Gastrocnemius medialis (tissue), 4 donors: ENCODE measurements at places on chromosomes 1 and 21.

- DNase-seq, result no peak
Measured at GRCh38 chr1:157178490-157178889, 40.3 kb upstream of the ETV3 start.

- DNase-seq, result no peak
Measured at GRCh38 chr1:18805150-18805879, 54.1 kb downstream of the TAS1R2 start.

DNA sequence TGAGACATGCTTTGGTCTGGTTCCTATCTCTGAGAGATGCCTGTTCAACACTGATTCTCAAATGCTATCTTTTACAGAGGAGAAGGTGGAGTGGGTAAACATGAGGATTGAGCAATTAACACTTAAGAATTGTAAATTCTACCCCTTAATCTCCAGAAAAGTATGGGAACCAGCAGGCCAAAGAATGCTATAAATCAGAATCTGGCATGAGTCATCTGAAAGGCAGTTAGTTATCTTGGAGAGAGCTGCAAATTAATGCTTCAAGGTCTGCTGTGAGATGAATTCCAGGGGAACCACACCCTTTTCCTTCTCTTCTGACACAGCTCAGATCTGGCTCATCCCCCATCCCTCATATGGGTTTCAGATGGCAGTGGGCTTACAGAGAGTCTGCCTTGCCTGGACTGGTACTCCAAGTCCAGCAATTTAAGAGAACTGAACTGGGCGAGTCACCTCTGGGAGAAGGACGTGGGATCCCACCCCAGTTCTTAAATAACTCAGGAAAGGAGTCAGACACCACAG, 5.2 kb downstream of the S100A10 start:
- DNase-seq, result no peak

- DNase-seq, result no peak
Measured at GRCh38 chr1:92901699-92902405, 59.4 kb downstream of the DIPK1A start.

DNA sequence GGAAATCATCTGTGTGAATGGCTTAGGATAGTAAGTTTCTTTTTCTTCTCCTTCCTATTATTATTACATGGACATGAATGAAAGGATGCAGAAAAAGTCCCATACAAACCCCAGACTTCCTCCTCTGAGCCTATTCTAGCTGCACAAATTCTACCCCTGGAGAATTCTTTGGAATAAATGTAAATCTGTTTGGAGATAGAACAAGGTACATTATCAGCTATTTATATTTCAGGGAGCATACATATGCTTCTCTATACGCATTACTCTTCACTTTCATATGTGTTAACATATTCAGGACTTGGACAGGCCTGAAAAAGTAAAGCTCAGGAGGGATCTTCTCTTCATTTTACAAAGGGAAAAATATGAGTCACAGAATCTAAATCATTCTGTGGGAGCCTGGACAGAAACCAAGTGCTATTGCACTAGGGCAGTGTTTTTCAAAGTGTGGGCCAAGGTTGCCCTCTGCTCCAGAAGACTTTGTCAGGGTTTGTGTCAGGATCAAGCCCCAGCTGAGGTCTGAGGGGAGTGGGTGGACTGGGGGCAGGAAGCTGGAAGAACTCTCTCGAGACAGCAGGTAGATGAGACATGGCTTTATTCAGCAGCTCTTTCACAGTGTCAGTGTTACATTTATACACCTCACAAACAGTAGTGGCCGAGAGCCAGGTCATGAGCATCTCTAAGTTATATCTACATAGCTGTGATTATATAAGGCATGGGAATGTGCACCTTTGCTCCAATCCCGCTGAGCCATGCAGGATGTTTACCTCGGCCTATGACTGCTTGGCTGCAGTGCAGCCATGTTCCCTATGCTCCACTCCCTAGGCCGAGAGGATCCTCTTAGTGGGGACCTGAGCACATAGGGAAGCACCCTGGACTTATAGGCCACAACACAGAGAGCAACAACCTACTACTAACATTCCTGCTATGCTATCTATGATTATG, 114.3 kb downstream of the GDAP2 start:
- no peak for DNase-seq

DNA sequence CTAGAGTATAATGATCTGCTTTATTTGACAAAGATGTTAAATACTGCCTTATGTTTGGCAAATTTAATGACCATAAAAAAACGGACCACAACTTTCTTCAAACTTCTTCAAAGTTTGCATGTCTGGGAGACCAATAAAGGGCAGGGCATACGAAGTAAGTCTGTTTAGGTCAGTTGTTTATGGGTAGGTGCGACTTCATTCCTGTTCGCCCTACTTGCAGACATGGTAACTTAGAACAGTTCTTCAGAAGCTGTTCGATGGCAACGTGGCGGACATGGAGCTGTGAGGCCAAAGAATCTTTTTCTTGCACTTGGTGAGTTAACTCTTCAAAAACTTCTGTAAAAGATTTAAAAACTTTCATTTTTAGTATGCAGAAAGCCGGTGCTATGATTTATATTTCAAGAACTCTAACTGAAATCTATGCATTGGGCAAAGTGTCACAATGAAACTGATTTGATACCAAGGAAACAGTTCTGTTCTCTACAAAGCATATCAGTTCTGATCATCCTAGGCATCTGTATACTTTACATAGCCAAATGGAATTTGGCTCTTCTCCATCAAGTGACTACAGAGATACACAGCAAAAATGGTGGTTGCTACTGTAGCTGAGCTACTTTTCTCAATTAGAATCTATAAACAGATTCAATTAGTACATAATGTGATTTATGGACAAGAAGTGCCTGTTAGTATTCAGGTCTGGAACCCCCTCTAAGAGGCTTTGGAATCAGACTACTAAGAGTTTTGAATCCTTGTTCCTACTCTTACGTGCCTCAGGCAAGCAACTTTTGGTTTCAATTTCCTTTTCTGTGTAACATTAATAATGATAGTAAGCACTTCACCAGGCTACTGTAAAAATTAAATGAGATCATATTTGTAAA, 25.7 kb downstream of the C21orf91 start:
- DNase-seq, result no peak

DNA sequence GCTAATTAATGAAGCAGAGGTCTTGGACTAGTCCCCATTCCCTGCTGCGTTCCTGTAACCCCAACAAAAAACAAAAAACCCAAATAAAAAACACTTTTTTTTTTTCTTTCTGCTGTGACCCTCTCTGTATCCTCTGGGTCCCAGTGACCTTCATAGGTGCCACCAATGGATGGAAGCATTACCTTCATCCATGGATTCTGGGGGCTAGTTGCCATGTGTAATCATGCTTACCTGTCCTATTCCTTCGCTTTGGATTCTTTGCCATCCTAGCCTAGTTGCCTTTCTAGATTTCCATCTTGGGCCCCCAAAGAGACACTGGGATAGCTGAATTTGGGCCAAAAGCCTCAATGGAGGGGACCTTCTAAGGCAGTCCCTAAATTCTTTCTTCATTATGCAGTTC, 1208.7 kb downstream of the BRINP3 start:
- DNase-seq, result no peak

GRCh38 chr1:18155881-18156385, 48.3 kb downstream of the IGSF21 start:
- no peak for DNase-seq

- DNase-seq, result no peak
Measured at GRCh38 chr1:211986628-211987254, 48.6 kb downstream of the INTS7 start.

DNA sequence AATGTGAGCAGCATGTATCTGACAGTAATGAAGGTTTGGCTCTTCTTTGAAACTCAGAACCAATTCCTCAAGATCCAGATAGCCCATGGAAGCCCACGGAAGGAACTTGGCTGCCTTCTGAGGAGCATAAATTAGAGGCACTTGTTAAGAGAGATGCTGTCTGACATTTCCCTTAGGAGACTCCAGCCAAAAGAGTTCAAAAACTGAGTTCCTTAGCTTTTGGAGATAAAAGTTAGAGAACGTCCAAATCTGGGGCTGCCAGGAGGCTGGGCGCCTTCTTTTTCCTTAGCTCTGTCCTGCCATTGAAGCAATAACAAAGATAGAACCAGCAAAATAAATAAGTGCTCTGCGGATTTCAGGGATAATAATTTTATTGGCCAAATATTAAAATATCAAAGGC, 439.6 kb upstream of the USP24 start:
- no peak for DNase-seq

DNA sequence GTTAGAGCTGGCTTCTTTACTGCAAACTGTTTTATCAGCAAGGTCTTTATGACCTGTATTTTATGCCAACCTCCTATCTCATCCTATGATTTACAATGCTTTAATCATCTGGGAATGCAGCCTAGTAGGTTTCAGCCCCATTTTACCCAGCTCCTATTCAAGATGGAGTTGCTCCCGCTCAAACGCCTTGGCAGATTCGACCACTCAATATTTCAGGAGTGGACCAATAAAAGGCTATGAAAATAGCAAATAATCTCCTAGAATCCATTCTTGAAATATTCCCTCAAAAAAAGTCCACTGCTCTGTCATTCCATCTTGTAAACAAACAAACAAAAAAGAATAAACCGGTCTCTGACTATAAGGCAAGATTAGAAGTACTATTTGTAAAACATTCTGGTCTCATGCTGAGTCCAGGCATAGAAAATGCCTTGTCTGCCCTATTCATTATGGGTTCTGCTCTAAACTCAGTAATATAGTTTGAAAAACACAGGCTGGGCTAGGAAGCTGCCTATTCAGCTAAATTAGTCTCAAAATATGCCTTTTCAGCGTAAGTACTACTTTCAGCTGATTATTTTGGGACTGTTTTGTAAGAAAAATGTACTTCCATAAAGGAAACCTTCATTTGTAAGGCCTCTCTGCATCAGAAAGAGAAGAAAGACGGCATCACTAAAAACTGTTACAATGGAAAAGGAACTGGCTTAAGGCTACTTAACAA, 53.0 kb downstream of the TBX19 start:
- DNase-seq, result no peak

GRCh38 chr1:176119549-176119948, 87.5 kb downstream of the COP1 start:
- DNase-seq, result no peak

DNA sequence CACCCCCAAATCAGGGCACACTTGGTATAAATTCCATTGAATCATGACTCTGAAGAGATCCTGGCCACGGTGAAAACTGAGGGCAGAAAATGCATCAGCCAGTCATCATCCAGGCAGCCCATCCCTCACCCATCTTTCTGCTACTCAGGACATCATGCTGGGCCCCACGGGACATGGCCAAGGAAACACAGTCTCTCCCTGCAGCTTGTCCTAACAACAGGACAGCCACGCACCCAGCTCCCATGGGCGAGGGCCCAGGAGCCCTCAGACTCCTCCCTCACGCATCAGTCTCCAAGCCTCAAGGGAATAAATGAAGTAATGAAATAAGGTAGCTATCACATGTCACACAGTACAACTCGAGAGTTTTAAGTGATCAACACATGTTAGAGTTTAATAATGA, 37.8 kb downstream of the ELK4 start:
- DNase-seq, result no peak

DNA sequence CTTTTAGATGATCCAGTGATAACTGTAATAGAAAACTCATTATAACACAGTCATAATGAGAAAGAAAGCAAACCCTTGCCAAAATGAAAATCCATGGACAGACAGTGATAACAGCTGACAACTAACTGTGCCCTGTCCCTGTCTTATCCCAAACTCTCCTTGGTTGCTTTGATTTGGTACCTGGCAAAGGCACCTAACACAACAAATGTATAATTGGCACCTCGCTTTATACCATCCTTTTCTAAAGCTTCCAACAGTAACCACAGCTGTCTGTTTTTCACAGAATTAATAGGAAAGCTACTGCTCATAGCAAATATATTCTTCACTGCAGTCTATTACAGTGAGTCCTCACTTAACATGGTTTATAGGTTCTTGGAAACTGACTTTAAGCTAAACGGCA, 118.4 kb upstream of the KRTAP19-8 start:
- DNase-seq, result no peak
